ENCODE measurements at places on chromosomes 5 and 9. TPM values are rescaled to one million over a fixed set of nuclear protein-coding genes. Genes with fewer than 3 reads are reported as not detected.

PSD2 gene
- total RNA-seq = not detected

ITK gene
- 0.02 TPM for total RNA-seq

DHX29 gene
- total RNA-seq = 26.8 TPM

MEF2C gene
- total RNA-seq = 8.3 TPM

PSAT1 gene
- 238 TPM for total RNA-seq
